ENCODE measurements at places on chromosomes 1 and 21.

DNA sequence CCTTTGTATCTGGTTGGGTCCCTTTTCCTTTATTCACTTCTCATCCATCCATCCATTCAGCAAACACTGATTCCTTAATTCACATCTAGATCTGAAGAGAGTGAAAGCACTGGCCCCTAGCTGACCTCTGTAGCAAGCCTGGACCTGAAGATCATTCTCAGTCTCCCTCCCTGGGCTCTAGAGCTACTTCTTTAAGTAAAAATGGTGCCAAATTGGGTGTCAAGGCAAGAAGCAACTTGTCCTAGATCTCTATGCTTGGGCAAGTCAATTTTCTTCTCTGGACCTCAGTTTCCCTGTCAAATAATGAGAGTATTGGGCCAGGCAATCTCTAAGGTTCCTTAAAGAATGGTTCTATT, 36.1 kb downstream of the PLXNA2 start:
- no peak for DNase-seq

DNA sequence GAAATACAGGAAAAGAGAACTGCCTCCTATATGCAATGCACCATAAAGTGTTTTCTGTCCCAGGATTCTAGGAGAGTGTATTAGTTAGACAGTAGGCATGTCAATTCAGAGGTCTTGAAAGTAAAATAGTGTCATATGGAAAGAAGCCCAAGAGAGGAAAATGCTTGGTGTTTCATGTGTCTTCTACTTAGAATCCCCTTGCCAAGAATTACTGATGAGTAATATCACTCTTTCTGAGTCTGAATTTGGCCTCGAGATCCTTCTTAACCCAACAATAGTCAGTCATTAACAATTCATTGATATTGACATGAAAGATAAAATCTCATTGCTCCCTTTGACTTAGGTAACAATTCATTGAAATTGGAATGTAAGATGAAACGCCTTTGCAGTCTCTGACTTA, 972.2 kb downstream of the TTLL7 start:
- no peak for DNase-seq

DNA sequence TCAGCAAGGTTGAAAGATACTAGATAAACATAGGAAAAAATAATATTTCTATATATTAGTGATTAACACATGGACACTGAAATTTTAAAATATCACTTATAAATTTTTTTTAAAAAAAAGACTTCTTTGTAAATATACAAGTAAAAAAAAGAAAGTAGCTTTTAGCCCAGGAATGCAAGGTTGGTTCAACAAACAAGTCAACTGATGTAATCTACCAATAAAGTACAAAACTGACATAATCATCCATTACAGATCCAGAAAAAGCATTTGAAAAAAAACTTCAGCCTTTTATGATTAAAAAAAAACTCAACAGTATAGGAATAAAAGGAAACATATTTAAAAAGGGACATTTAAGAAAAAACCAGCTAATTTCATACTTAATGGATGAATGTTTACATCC, 48.4 kb downstream of the TRMT1L start:
- DNase-seq: no peak

DNA sequence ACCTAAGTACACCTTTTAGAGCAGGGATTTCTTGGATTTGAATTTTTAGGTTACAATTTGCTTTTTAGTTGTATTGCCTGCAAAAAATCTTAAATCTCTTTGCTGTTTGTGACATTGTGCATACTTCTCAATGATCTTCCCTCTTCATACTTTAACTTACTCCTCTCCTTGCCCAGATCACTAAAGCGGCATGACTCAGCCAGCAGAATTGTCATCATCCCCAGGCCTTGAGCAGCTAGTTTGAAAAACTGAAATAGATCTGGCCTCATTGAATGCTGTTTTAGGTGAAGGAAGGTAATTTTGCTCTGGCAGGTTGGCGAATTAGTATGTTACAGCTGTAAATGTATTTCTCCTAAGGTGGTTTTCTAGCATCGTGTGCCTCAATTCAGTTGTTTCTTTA, 145.9 kb downstream of the RYR2 start:
- no peak for DNase-seq

DNA sequence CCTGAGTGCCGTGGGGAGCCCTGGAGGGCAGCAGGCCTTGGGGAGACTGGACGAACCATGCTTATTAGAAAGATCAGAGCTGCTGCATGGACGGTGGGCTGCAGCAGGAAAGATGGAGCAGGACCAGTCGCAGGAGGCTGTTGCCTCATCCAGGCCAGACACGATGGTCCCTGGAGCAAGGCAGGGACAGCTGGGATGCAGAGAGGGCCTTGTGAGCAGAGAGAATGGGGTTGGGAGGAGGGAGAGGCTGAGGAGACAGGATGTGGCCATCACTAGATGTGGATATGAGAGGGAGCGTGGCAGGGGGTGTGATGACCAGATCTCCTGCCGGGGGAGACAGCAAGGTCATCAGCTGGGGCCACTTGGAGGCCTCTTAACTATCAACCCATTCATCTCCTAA, 727.6 kb downstream of the PTPRU start:
- DNase-seq: no peak

- DNase-seq: no peak
Measured at GRCh38 chr1:57329001-57329527, 94.8 kb downstream of the DAB1 start.

DNA sequence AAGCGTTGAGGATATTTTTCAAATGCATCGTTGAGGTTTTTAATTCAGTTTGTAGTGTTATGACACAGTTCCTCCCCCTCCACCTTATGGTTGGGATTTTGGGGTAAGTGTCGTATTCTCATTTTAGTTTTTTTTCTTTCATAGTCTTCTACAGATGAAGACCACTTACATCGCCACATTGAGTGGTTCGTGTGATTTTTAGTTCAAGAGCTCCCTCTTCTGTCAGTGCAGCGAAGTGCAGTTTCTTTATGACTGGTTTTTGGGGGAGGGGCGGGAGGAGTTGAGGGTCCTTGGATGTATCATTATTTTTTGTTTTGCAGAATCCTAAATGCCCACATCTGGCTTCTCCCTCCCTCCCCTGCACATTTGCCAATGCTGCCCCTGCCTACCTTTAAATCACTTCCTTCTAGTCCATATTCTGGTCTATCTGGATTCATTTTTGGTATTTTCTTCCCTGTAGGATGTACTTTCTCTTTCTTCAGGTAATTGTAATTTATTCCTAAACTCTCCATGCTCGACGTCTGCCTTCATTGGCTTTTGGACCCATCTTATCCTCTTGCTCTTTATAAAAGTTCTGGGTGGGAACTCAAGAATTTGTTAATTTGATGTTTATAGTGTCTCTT, 433.1 kb downstream of the CAMTA1 start:
- DNase-seq: peak; percentile 5

- no peak for DNase-seq
Measured at GRCh38 chr21:41927727-41928409, 25.9 kb downstream of the C2CD2 start.

DNA sequence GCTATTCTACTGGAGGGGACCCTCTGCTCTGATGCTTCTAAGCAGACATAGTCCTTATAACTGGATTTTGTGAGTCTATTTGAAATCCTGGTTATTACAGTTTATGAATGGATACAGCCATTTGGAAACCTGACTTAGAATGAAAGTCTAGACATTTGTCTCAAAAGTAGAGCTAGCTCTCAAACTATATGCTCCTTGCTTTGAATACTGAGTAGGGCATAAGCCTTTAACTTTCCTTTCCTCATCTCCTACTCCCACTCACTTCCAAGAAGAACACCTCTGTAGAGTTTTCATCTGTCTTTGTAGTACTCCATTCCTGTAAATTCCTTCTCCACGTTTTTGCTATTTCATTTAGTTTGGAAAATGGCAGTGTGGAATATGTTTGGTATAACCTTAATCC, 9.0 kb upstream of the ARID1A start:
- DNase-seq: no peak

DNA sequence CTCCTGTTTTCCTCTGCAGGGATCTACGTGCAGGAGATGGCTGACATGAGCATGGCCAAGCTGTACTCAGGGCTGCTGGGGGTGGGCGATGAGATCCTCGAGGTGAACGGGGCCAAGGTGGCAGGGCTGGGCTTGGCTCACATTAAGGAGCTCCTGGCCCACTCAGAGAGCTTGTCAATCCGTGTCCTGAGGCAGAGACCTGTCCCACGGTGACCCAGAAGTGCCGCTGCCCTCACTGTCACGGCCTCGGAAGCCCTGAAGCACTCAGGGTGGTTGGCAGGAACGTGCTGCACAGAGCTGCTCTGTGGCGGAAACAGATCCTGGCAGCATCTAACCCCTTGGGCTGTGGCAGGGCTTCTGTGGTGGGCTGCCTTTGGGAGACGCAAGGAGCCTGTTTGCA, 37.6 kb downstream of the KIAA1614 start:
- DNase-seq: no peak

- peak; percentile 87 for DNase-seq
Measured at GRCh38 chr1:156816561-156817328, at the start of gene SH2D2A. SH2D2A (minus strand) TSS chr1:156816848; CDS start chr1:156816708, 140 bp downstream.

DNA sequence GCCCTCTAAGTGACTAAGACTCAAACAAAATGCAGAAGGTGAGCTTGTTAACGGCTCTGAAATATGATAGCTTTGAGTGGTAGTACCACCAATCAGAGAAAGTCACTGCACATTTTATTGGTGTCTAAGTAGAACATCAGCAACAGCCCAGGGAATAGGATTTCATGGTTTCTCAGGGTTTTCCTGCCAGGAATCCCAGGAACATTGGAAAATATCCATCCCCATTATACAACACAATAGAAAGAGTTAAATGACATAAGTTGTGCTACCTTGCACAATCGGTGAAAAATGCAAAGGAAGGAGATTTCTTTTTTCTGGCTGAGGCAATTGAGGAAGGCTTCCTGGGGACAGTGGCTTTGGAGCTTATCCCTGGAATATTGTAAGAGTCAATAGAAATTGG, 283.1 kb downstream of the HLX start:
- DNase-seq: no peak

DNA sequence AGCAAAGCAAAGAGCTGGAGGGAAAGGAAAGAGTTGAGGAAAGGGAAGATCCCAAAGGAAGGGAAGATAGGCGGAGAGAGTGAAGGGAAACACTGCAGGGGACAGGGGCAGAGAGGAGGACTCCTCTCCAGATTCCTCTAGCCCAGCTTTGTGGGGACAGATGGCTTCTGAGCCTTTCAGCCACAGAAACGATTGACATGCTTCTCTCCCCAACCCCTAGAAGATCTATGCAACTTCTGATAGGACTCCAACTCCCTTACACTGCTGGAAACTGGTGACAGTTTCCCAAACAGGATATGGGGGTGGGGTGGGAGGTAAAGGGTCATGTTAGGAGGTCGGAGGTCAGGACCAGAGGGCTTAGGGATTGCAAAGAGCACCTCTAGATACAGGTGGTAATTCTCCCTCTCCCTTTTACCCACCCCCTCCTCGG, 6.5 kb downstream of the MEX3A start:
- DNase-seq: no peak

GRCh38 chr1:167836197-167836596, 77.7 kb downstream of the ADCY10 start:
- DNase-seq: no peak

GRCh38 chr1:94946886-94947285, 20.0 kb upstream of the CNN3 start:
- no peak for DNase-seq

GRCh38 chr1:13781907-13782633, 82.1 kb downstream of the PRDM2 start:
- DNase-seq: no peak

DNA sequence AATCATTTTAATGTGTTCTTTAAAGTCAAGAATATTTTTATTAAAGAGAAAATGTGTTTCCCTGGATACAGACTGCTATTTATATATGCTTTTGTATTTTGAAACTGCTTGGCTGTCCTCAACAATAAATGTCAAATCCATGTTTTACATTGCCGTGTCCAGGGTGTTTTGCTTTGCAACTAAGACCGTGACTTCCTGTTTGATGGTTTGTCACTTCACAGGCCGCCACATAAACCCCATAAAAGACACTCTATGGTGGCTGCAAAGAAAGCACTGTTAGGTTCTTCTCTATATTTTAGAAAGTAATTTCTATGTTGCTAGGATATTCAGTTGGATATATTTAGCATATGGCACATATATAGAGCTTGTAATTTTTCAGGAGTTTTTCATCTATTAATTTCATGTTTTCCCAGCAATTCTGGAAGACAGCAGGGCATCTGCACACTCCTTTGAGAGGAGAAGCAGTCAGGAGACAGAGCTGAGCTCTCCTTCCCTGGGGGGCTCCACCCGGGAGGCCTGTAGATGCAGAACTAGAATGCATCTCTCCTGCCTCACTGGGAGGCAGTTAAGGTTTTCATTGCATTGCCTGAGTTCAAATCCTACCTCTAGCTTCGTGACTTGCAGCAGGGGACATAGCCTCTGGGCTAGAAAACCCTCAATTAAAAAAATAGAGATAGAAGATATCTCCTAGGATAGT, 33.1 kb downstream of the PRDM2 start:
- DNase-seq: no peak

DNA sequence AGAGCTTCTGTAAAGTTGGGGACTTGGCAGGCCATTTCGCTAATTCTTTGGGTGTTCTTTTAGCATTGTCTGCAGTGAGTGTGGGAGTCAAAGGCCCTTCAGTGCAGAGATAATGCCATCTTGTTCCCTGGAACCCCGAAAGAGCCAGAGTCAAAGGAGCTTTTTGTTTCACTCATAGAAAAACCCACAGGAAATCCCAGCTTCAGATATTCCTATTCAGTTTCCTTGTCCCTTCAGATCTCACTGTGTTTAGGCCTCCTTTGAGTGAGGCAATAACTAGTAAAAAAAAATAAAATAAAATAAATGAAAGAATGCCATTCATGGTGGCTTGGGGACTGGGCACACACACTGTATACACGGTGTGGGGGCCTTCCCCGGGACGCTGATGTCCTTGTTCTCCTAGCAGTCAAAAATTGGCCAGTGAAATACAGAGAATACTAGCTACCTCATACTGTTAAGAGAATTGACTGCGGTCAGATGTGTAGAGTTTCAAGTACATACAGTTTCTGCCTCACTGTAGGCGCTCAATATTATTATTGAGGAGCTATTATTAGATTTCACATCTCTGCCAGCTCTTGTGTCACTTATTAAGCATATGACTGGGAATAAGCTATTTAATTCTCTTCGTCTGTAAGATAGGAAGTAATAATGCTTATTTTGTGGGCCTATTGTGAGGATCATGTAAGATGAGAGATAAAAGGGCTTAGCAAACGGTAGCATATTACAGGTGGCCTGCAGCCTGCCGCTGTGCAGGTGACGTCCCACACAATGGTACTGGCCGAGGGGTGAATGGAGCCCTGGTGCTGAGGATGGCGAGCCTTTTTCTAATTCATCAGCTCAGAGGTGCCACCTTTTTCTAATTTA, 16.7 kb downstream of the DISC1 start:
- DNase-seq: no peak

- DNase-seq: no peak
Measured at GRCh38 chr1:110243146-110243545, 33.0 kb downstream of the KCNC4 start.

DNA sequence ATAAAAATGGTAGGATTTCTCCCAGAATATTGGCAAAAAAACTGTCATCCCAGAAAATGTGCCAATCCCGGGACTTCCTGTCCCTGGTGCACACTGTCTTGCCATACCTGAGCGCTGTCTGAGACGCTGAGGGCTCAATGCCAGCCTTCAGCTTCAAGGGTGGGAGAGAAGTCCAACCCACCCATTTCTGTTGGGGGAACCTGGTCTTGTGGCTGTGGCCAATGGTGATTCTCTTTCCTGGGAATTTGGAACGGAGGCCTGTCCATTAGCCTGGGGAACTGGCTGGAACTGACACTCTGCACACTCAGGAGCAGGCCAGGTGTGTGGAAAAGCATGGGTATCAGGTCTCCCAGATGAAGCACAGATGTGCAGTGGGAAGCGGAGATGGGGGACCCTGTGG, 6.7 kb downstream of the MTHFR start:
- no peak for DNase-seq

Measured in stimulated activated CD4-positive, alpha-beta T cell treated with anti-CD3 and anti-CD28 coated beads, Interleukin-12 subunit alpha, Interleukin-12 subunit beta, amount 100 ng/mL, for 4 hours (primary cell).